ENCODE measurements at places on chromosomes 16 and 17. TPM values are rescaled to one million over a fixed set of nuclear protein-coding genes. Genes with fewer than 3 reads are reported as not detected.

PVALEF gene
- total RNA-seq = not detected

ASGR1 gene
- total RNA-seq = 1.2 TPM

CENPV gene
- total RNA-seq = 15.8 TPM

PERCC1 gene
- total RNA-seq = not detected

VASN gene
- total RNA-seq = 67.1 TPM

LHX1 gene
- total RNA-seq = not detected

TOX3 gene
- not detected for total RNA-seq
